DMS153 (cell line): ENCODE measurements at places on chromosomes 2 and 18.

- no peak for DNase-seq
These were observed 54.5 kb upstream of the NPAS2 start for GRCh38 chr2:100765481-100765880.

- DNase-seq = no peak
These were observed 72.1 kb downstream of the OSBPL6 start for GRCh38 chr2:178266445-178266844.

GRCh38 chr2:2095360-2096093 is 235.5 kb downstream of the MYT1L start:
- no peak for DNase-seq

DNA sequence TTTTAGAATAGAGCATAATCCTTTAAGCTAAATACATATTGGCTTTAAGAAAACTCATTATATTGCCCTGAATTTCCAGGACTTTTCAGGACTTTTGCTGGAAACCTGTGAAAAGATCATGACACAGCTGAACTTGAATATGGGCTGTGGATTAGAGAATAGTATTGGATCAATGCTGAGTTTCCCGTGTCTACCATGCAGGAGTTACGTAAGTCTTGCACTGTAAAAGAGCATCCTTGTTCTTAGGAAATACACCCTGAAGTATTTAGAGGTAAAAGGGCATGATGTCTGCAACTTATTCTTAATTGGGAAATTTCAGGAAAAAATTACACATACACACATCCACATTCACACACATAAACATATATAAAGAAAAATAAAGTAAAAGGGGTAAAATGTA is 82.1 kb downstream of the ZFP36L2 start:
- DNase-seq = no peak

GRCh38 chr2:192498747-192499146 is 304.0 kb upstream of the TMEFF2 start:
- no peak for DNase-seq

DNA sequence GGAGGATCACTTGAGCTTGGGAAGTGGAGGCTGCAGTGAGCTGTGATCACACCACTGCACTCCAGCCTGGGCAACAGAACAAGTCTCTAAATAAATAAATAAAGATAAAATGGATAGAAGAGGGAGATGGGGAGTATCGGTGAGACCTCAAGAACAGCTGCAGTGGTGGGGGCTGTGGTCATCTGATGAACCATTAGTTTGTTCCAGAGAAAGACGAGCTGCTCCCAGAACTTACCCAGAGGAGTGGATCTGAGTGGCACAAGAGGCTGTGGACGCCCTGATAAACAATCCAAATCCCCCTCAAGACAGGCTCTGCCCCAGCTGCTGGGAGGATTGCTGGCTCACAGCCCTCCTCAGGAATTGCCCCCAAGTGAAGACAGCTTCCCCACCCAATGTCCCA is 26.7 kb downstream of the TMEM127 start:
- no peak for DNase-seq

DNA sequence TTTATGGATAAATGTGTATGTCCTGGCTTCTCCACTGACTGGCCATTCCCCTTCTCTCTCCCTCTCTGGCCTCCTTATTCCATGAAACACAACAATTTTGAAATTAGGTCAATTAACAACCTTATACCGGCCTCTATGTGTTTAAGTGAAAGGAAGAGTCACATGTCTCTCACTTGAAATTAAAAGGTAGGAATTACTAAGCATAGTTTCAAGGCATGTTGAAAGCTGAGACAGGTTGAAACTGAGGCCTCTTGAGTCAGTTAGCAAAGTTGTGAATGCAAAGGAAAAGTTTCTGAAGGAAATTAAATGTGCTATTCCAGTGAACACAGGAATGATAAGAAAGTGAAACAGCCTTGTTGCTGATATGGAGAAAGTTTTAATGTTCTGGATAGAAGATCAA is 69.7 kb downstream of the ADAM23 start:
- DNase-seq = no peak
